ENCODE measurements at places on chromosomes 1 and 21.

DNA sequence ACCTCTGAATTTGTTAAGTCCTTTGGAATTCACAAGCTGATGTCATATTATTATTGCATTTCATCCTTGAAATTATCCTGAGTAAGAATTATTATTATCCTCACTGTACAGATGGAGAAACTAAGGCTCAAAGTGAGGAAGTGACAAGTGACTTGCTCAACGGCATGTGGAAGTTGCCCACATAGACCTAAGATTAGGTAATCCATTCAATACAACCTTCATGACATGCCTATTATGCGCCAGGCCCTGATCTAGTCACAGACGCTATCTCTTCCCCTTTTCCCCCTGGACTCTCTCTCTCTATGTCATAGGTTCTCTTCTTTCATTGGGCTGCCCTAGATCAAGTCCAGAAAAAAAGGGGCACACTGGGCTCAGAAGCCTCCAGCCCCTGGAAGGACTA, 84.9 kb upstream of the KCNK2 start:
- DNase-seq: no peak

- DNase-seq: no peak
These were observed 407.4 kb downstream of the PLA2G4A start for GRCh38 chr1:187236199-187236598.

DNA sequence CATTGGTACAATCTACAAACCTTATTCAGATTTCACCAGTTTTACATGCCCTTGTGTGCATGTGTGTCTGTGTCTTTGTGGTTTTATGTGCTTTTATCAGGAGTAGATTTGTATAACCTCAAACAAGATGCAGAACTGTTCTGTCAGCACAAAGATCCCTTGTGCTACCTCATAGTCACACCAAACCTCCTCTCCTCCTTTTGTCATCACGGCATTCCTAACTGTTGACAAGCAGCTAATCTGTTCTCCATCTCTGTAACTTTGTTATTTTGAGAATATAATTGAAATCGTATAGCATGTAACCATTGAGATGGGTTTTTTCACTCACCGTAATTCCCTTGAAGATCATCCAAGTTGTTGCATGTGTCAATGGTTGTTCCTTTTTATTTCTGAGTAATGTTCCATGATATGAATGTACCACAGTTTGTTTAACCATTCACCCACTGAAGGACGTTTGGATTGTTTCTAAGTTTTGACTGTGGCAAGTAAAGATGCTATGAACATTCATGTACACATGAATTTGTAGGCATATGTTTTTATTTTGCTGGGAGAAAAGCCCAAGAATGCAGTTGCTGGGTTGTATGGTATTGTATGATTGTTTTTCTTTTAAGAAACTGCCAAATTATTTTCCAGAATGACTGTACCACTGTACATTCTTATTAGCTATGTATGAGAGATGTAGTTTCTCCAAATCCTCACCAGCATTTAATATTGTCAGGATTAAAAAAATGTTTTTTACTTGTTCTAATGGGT, 78.1 kb upstream of the B3GALT2 start:
- no peak for DNase-seq

GRCh38 chr1:76680651-76681050, 186.6 kb upstream of the ST6GALNAC5 start:
- DNase-seq: no peak

DNA sequence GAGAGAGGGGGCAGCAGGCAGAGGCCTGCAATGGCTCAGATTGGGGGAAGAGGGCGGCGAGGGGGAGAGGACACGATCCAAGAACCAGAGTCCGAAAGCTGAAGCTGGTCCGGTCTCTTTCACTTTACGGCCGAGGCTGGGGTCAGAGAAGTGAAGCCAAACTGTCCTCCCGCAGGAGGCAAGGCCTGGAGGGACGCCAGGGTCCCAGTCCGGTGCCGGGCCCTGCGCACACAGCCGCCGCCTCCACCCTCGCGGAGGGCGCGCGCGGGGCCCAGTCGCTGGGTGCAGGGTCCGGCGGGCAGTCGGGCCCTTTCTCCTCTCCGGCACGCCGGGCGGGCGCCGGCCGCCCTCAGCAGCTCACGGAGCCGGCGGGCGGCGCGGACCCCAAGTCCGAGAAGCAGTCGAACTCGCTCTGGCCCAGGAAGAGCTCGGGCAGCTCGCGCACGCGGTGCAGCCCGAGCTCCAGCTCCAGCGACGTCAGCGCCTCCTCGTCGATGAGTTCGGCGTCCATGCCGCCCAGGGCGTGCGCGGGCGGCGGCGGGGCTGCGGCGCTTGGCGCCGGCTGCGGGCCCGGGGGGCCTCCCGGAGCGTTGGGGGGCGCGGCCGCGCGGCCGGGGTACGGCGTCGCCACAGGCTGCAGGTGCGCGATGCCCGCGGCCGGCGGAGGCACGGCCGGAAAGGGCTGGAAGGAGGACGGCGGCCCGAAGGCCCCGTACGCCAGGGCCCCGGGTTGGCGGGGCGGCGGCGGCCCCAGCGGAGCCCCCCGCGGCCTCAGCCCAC, 749 bp downstream of the CITED4 start:
- DNase-seq: no peak

Data from fibroblast of skin of left quadriceps (primary cell).